NCI-H2227 treated with DMSO at 0.1 percent for 48 hours (cell line): ENCODE measurements at places on chromosomes 5 and 9.

GRCh38 chr5:133796186-133796585, 172.2 kb downstream of the C5orf15 start:
- no peak for DNase-seq

DNA sequence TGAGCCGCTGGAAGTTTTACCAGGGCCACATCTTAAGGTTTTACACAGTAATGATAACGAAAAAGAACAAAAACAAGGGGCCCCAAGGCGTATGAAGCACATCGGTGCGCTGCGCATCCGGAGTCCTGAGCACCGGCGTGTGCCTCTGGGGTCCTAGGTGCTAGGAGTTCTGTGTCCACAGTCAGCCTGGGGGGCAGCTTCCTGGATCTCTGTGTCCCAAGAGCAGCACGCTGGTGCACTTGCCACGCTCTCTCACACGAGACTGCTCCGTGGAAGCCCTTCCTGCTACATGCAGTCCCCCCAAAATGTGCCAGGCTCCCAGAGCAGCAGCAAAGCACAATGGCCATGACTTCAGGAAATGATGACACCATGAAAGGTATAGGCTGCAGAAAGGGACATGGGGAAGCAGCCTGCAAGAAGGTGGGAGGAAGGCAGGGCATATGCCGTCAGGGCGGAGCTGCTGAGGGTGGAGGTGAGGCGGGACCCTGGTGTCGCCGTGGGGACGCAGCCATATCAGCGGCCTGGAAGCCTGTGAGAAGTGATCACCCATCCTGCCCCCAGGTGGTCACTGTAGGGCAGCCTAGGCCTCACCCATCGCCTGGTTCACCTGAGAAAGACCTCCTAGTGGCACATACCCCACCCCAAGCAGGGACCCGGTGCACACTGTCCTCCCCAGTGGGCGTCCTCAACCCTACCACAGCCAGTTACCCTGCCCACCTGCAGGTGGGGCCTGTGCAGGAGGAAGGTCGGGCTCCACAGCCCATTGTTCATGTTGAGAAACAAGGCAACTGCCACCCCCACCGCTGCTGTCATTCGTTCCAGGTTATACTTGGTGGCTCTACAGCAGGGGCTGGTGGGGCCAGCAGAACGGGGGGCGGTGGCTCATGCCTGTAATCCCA, 23.6 kb upstream of the SLC6A3 start:
- DNase-seq: no peak

- DNase-seq: no peak
Measured at GRCh38 chr5:140348104-140348503, 1.7 kb upstream of the HBEGF start.

GRCh38 chr9:549455-549997, 292.0 kb upstream of the DMRT1 start:
- no peak for DNase-seq

GRCh38 chr5:1667648-1668140, 131.9 kb downstream of the MRPL36 start:
- no peak for DNase-seq

GRCh38 chr9:133370685-133371084, 5.2 kb downstream of the SURF4 start:
- DNase-seq: no peak

- DNase-seq: no peak
Measured at GRCh38 chr5:134171972-134172371, 4.8 kb downstream of the SKP1 start.
